Activated CD4-positive, alpha-beta T cell treated with anti-CD3 and anti-CD28 coated beads, Interleukin-2, amount 50 U/mL, for 16 hours (primary cell): ENCODE measurements at places on chromosomes 13 and 19.

DNA sequence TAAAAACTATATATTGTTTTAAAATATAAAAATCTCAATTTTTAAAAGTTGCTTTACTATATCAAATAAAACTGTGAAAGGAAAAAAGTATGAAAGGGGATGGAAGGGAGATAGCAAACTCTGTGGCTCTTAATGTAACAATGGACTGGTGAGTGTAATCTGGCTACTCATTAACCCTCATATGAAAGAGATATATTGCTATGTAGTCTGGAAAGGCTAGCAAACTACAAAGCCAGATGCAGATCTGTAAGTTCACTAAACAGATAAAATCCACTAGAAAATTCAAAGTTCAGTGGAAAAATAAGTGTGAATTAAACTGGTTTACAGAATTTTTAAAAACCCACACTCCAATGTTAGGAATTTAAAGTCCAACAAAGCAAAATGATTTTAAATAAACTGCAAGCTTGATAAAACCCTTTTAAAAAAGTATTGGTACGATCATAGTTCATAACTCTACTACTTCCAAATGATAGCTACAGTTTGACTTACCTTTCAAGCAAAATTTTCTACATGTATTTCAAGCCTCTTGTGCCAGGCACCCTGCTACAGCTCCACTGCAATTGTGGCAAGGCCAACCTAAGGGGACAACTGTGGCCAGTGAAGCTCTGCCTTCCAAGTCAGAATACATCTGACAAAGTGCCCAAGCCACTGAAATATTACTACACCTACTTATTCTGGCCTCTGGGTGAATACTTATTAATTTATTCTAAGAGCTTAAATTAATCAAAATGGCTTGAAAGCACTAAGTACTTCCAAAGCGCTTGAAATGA is 647 bp upstream of the ELF1 start:
- no peak for DNase-seq

DNA sequence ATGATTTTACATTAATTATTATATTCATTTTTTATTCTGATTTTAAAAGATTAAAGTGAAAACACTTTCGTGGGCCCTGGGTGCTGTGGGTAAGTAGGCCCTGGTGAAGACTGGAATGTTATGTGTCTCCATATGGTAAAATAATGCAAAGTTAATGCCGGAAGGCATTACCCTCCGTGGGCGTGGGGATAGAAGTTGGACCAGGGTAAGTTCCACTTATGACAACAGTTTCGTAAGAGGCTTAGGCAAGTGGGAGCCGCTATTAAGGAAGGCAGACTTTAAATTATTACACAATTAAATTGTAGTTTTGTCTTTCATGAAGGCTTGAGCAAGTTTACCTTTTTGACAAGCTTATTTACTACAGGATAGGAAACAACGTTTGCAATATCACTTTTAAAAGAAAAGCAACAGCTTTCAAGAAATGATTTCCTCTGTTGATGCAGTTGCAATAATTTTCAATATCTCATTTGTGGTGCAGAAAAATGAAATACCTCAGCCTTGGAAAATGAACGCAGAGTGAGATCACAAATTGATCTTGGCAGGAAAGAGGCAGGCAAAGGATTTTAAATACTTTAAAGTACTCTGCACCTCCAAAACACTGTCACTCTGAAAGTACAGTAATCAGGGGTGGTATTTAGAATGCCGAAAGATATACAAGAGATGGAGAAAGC is 310.6 kb downstream of the DCT start:
- no peak for DNase-seq

GRCh38 chr19:48866692-48867091 is 1.7 kb downstream of the PLEKHA4 start:
- DNase-seq = no peak

GRCh38 chr13:42275506-42275905 is 3.6 kb downstream of the AKAP11 start:
- DNase-seq = peak; percentile 65

DNA sequence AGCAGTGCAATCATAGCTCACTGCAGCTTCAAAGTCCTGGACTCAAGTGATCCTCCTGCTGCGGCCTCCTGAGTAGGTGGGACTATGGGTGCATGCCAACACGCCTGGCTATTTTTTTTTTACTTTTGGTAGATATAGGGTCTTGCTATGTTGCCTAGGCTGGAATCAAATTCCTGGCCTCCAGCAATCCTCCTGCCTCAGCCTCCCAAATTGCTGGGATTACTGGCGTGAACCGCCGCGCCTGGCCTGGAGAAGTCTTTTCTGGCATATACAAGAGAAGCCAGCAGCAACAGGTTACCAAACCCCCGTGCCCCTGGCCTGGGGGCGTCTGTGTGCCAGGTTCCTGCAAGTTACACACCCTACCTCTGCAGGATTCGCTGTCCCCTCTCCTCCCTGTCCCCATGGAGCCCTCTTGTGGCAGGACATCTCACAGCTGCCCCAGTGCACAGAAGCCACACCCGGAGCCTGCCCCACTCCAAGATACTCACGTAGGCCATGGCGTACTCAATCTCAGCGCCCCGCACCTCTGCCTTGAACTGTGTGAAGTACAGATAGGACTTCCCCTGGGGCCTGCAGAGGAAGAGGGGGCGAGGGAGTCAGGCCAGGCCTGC is 9.9 kb downstream of the MYDGF start:
- DNase-seq = no peak

DNA sequence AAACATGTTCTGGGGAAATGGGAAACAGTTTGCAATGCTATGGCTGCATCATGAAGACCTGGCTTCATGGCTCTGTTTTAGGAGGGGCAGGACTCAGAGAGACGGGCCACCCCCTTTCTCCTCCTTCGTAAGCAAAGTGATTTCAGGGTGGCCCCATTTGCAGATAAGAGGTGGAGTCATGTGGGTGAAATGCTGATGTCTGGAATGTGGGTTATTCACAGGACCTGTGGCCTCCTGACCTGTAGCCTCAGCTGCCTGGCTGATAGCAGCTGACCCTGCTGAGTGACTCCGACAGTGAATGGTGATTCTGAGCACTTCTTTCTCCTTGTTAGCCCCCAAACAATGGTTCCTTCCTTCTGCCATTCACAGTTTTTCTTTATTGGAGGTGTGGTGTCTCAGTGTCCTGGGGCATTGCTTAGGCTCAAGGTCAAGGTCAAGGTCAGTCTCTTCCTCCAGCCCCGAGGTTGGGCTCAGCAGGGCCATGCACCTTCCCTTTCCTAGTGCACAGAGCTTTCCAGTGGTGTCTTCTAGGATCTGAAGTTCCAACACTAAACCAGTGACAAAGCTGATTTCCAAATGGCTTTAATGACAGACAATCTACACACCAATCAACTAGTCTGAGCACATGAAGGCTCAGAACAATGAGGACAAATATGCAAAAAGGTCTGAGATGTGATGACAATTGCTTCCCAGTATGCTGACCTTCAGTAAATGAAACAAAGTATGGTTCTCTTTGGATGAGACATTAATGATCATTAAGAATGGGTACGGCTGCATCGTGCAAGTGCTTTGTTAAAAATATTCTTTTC is 49.6 kb upstream of the ANKRD10 start:
- no peak for DNase-seq
